T-cell (primary cell): ENCODE measurements at places on chromosomes 1 and 21.
A peak's percentile ranks its signal among the peaks of the same experiment; 100 is the strongest.

GRCh38 chr1:117068580-117068979 lies 8.5 kb downstream of the TTF2 start:
- DNase-seq, result no peak

GRCh38 chr1:170407138-170407537 lies 124.8 kb upstream of the GORAB start:
- DNase-seq, result no peak

DNA sequence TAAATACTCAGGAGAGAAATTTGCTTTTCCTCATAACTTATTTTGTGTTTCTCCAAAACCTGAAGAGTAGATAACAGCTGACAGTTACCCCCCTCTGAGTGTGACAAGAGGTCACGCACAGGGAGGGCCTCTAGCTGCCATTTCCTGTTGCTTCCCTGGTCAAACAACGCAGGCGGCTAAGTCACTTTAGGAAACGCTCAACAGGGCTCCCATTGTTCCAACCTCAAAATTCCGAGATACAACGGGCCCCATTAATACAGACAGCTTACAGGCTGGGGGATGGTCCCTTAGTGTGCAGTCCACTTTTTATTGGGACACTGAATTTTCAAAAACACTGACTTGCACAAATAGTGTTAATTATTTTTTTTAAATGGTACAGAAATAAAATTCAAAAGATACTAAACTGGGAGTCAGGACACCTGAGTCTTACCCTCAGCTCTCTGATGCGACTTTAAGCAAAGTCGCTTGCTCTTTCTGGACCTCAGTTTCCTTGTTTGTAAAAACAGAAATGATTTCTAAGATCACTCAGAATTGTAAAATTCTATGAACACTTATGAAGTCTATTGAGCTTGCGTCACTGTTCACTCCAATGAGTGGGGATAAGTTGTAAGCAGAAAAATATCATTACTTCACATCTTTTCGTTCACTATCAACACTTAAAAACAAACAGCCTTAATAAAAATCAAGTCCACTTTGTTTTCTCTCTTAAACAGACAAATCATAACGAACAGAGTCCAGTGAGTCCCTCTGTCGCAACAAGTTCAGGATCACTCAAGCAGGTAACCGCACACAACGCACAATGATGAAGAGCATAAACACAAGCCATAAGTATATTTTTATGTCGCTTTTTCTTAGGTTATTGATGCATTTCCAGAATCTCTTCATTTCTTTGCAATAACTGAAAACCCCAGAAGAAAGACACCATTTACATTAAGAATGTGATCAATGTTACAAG lies 13.5 kb downstream of the LZIC start:
- no peak for DNase-seq

- no peak for DNase-seq
Measured at GRCh38 chr1:11204396-11205190, 15.4 kb downstream of the ANGPTL7 start.

DNA sequence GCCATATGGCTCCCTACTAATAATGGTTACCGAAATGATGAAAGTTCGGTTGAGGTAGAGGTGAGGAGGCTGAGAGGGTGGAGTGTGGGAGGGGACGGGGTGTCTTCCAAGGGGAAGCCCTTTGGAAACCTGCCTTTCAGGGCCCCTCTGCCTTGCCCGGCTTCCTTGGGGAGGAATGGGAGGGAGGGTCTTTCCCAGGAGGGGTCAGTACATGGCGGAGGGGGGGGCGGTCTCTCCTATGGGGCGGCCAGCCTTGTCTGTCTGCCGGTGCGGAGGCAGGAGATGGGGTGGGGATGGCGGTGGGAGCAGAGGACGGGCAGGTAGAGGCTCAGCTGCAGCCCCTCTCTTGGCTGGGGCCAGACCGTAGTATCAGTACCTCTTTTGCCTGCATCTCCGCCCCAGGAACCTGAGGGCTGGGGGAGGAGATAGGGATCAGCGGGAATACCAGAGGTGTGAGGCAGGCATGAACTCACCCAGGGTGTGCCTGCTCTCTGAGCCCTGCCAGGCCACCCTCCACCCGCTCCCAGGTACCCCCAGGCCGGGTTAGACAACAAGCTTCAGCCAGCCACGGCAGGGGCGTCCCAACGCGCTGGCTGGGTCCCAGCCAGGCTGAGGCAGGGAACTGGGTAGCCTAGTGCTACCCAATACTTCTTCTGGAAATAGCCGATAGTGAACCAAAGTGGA lies 79.4 kb upstream of the POU3F1 start:
- no peak for DNase-seq

DNA sequence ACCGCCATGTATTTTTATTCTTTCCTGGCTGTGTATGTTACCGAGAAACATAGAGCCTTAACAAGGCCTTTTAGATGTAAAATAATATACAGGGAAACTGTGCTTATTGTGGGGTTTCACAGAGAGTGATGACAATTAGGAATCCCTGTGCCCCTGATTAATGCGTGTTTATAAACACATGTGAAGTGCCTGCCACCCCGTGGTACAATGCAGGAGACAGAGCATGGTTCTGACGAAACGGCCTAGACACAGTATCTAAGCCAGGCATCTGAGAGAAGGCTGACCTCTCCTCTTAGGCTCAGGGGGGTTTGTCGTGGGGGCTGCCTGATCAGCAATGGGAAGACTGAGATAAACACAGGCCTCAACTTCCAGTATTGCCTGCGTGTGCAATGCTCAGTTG lies 200.0 kb downstream of the AJAP1 start:
- DNase-seq, result no peak

GRCh38 chr21:27126140-27126539 lies 159.3 kb upstream of the ADAMTS5 start:
- DNase-seq, result no peak

DNA sequence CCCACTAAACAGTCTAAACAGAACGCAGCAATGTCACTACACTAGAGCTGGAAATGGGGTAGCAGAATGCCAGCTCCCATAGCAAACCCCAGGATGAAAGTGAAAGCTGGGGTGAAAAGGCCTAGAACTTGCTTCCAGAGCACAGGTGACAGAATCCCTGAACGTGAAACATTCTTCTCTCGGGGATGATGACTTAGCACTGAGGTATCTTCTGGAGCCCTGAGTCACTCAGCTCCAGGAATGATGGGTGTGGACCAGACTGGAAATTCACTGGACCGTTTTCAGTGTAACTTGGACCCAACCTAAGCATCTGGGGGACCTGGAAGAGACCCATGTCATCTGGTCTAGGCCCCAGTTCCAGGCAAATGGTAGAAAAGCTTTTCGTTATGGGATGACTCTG lies 108.9 kb downstream of the CDC7 start:
- DNase-seq, result no peak

DNA sequence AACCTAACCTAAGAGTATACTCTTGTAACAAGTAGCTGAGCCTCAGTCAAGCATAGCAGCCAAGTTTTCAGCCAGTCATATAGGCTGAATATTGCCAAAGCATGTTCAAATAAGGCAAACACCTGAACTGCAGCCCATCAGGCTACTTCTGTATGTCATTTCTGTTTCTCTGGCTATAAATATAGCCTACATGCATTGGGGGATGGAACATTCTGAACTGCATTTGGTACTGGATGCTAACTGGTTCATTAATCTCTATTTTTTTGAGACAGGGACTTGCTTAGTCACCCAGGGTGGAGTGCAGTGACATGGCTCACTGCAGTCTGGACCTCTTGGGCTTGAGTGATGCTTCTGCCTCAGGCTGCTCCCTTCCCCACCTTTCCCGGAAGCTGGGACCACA lies 37.3 kb downstream of the MAST2 start:
- DNase-seq, result no peak

- DNase-seq, result no peak
Measured at GRCh38 chr1:168019407-168019806, 82.5 kb upstream of the MPC2 start.

GRCh38 chr1:175152006-175152652 lies 40.4 kb downstream of the KIAA0040 start:
- DNase-seq, result peak; percentile 66
